ENCODE measurements at places on chromosomes 2 and 18. TPM values are rescaled to one million over a fixed set of nuclear protein-coding genes. Genes with fewer than 3 reads are reported as not detected.

The NCK2 gene
- total RNA-seq: 68.3 TPM

The MYOM1 gene
- total RNA-seq: 1.6 TPM

The CSRNP3 gene
- not detected for total RNA-seq

The PLEKHH2 gene
- 0.10 TPM for total RNA-seq

The YWHAQ gene
- total RNA-seq: 217 TPM

The RBM44 gene
- 0.63 TPM for total RNA-seq

The POTEC gene
- not detected for total RNA-seq

The TCF23 gene
- 0.05 TPM for total RNA-seq

The KCNG2 gene
- not detected for total RNA-seq

The MOGAT1 gene
- not detected for total RNA-seq

The SERPINB8 gene
- 20.6 TPM for total RNA-seq

The TRMT61B gene
- total RNA-seq: 17.5 TPM

The SERPINB13 gene
- not detected for total RNA-seq

The LNPK gene
- 34.9 TPM for total RNA-seq

Data from T-helper 1 cell treated with Interleukin-12 subunit alpha and Interleukin-12 subunit beta and Interleukin-4 antibody, amounts not matched to agents 30 ng/mL and 1 ng/mL, for 36 hours (primary cell).